ENCODE measurements at places on chromosomes 3 and 15.
A peak's percentile ranks its signal among the peaks of the same experiment; 100 is the strongest.

DNA sequence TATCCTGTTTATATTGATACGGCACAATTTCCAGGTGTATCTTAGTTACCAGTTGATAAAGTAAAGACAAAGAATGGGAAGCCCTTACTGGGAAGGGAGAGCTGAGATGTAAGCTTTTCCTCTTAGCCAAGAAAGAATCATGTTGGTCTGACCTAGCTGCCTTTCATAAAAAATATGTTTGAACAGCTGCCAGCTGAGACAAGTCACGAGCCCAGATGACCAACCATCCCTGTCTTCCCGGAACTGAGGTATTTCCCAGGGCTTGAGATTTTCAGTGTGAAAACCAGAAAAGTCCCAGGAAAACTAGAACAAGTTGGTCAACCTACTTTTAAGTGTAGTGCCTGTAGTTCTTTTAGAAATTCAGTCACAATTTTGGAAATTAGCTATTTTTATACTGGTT lies 3.6 kb upstream of the MYH15 start:
- no peak for DNase-seq

GRCh38 chr3:5093731-5094130 lies 28.4 kb upstream of the ARL8B start:
- no peak for DNase-seq

DNA sequence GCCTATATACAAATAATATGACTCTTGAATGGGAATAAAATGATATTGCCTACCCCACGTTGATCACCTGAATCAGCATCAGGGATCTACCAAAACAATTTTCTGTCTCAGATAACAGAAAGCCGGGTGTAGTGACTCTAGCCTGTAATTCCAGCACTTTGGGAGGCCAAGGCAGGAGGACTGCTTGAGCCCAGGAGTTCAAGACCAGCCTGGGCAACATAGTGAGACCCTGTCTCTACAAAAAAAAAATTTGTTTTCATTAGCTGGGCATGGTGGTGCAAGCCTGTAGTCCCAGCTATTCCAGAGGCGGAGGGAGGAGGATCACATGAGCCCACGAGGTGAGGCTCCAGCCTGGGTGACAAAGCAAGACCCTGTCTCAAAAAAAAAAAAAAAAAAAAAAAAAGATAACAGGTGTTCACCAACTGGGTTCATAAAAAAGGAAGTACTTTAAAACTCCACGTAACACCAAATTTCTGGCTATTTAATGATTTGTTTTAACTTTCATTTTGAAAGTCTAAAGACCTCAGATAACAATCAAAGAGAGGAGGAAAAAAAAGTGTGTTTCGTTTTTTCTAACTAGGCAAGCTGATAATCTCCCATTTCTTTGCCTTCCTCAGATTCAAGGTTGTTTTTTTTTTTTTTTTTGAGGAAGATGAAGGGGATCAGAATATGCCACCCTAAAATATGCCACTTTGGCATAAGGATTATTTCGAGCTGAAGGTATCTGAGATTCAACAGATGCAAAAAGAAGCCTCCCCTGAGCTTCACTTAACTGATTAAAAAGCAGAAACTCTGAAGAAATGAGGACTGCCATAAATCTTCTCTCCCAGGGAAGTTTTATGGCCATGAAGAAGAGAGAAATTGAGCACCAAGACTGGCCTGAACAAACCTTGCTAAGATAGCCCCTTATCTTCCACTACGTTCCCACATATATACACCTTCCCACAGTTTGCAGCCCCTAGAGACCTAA lies 44.1 kb downstream of the TRANK1 start:
- no peak for DNase-seq

DNA sequence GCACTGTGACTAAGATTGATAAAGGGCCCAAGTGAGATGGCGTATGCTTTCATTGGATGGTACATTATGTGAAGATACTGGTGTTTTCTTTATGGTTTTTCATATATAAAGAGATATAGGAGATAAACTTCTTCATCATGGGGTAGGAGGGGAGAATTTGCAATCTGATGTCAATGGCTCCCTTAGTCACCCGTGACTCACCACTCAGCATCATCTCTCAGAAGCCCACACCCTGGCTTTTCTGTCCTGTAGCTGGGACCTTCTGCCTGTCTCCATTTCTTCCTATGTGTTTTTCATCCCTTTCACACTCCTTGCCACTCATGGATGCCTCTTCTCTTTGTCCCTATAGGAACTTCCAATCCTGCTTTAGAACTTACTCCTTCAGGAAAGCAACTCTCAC lies 114.3 kb upstream of the SEMA6D start:
- no peak for DNase-seq

DNA sequence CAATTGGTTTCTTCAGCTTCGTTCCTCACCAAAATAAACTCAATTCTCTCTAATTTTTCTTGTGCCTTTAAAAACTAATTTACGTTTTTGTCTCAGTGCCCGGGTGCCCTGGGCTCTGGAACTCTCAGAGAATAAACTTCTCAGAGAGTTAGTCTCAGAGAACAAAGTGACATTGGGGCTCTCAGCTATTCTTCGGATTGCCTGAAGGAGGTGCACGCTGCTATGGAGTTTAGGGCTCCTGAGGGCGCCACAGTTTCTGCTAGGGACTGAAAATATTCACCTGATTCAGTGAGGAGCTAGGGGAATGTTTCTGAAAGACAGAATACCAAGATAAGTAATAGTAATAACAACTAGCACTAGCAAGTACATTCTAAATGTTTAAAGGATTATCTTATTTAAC lies 22.7 kb downstream of the ZIC4 start:
- DNase-seq = no peak

DNA sequence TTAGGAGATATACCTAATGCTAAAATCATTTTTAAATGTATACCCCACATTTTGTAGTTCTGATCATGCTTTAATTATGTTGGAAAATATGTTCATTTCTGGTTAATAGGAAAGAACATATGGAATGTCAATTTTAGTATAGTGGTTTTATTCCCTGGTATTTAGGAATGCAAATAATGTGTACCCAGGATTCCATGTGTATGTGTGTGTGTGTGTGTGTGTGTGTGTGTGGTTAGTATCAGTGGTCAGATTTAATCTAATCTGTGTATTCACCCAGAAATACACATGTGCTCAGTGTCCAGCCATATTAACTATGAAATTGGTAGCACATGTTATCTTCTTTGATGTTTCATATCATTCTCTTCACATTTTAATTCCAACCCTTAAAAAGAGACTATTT lies 233.5 kb upstream of the DCBLD2 start:
- no peak for DNase-seq

DNA sequence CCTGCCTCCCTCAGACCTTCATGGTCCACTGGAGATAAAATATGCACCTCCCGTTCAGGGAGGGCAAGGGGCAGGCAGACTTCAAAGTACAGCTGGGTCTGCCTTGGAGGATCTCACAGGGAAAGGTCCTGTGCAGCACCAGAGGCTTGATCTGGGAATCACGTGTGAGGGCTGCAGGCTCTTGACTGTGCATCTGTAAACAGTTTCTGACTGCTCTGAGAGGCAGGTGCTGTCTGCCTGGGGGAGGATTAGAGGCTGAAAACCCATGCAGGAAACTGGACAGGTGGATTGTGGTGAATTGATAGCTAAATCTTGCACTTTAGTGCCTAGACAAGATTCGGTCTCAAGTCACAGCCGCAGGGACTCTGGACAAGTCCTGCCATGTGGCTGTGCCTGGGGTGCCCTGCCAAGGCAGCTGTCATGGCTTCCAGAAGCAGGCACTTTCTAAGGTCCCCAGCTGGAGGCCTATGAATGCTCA lies 239.3 kb downstream of the EPHB1 start:
- no peak for DNase-seq

DNA sequence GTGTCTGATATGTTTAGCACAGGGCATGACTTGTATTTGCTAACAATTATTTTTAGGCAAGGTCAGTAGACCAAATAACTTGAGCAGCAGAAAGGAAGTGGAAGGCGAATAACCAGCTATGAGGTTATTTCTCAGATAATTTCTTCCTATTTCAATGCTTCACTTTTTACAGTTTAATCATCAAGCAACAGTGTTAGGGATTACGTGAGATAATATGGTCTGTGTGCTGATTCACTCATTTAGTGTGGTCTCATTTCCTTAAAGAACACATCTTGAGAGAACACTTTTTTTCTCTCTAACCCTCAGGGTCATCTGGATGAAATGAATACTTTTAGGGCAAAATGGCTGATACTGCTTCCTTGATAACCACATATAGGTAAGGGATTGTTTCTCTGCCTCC lies 126.0 kb upstream of the CCNL1 start:
- no peak for DNase-seq

- no peak for DNase-seq
These were observed 32.8 kb upstream of the TSEN2 start for GRCh38 chr3:12451481-12451880.

DNA sequence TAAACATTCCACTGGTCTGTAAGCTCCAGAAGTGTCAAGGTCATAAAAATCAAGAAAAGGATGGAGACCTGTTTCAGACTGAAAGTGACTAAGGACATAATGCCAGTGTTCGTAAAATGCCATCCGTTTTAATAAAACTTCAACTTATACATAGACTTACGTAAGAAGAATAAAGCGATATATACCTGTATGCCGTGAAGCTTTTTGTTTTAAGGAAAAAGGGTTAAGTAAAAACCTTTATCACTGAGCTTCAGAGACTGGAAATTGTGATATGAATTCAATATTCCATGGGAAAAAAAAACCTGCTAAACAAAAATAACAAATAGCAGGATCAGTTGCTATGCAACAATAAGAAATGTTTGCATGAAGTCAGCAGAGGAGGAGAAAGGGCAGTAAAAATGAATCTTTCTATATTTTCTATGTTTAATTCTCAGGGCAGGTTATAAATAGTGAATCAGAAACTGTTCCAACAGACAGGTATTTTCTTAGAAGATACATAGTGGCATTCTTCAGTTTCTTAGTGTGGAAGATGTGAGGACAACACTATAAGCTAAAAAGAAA lies 42.5 kb downstream of the CHSY1 start:
- DNase-seq = no peak

GRCh38 chr3:146464783-146465182 lies 4.6 kb downstream of the PLSCR2 start:
- no peak for DNase-seq

GRCh38 chr15:39468331-39468730 lies 112.5 kb upstream of the THBS1 start:
- DNase-seq = no peak

DNA sequence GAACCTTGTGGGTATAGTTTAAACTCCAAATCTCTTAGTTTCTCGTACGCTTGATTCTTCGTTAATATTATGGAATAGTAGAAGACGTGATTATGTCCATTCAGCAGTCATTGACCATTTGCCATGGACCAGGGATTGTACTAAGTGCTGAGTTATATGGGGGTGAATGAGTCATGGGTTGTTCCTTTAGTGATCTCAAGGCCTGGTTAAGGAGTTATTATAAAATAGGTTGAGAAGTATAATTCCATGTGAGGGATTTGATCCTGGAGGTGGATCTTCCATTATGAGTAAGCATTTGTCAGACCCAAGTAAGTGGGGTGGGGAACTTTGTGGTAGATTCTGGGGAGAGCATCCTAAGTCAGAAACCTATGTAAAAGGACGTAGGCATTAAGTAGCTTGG lies 15.4 kb downstream of the NR2C2 start:
- peak; percentile 32 for DNase-seq

- DNase-seq = no peak
These were observed 54.7 kb downstream of the IGF2BP2 start for GRCh38 chr3:185770109-185770508.

DNA sequence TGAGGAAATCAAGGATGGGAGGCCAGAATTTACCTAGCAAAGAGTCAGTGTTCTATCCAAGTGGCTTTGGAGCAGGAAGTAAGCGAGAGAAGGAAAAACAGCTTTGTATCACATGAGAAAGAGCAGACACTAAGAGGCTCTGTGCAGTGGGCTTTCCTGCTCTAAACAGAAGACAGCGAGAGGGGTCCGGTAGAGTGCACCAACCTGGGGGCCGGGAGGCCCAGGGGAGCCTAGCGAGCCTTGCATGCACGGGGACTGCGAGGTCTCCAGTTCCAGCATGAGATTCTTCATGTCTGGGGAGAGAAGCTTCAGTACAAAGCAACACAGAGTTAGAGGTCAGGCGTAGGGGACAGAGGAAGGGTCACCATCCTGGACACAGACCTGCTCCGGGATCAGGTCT lies 33.5 kb downstream of the COLQ start:
- DNase-seq = no peak

DNA sequence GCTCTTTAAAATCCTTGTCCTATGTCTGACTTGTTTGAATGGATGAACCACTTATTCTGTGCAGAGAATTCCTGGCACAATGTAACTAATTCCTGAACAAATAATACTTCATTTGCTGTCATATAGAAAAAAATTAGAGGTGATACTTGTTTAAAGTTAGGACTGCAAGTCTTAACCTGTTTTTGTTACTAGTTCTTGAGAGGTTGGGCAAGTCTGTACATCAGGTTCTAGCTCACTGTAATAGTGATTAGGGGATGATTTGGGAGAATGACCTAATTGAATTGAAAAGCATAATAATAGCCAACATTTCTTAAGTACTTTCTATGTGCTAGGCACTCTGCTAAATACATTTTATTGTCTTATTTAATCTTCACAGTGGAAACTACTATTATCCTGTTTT lies 49.3 kb downstream of the GMPS start:
- peak; percentile 25 for DNase-seq

DNA sequence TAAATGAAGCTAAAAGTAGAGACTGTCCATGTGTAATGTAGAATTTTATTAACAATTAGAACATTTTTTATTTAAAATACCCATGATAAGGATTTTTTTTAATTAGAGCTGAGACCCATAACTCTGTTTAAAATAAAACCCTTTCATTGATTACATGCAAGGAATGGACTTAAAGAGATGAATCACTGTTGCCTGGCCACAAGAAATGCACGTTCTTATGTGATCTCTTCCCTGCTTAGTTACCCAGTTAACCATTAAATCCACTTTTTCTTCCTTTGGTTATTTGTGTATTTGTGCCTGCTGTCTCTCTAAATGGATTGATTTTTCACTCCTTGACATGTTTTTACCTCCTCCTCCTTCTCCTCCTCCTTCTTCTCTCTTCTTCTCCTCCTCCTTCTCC lies 83.3 kb upstream of the SLITRK3 start:
- DNase-seq = no peak

DNA sequence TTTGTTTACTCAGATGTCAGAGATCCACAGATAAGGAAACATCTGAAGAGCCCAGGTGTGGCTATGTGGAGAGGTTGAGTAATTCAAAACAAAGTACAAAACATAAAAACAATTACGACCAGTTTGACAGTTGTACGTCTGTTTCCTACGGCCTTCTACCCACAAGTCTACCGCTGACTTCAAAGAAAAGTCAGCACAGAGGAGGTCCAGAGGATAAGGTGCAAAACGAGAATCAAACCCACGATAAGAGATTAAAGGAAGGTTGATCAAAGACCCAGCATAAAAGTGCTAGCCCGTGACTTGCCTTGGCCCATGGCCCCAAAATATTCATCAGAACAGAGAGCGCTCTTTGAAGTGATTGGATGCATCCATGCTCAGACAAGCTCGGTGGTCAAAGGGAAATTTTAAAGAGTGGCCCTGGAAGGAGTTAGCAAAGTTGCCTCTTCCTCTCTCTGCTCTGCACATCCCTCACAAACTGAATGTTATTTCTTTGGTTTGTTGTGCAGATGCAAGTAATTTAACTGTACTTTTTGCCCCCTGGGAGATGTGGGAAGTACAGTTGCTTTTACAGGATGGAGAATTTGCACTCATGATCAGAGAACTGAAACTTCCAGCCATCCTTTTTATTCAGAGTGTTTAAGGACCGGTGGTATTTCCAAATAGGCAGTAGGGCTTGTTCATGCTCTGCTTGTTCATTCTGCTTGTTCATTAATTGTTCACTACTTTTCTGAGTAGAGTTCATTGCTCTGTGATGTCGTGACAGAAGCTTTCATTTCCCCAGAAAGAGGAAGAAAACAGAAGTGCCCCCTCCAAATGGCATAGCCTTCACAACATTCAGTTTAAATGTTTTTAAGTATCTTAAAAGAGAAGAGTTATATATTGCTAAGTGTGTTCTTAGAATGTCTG lies 31.1 kb downstream of the MME start:
- DNase-seq = no peak

All from keratinocyte (primary cell).